ENCODE measurements at places on chromosomes 6 and 20. TPM values are rescaled to one million over a fixed set of nuclear protein-coding genes. Genes with fewer than 3 reads are reported as not detected.
A peak's percentile ranks its signal among the peaks of the same experiment; 100 is the strongest.

Gene GLP1R
- polyA plus RNA-seq = 0.10 TPM

Gene EIF2S2
- 45.7 TPM for polyA plus RNA-seq

DNA sequence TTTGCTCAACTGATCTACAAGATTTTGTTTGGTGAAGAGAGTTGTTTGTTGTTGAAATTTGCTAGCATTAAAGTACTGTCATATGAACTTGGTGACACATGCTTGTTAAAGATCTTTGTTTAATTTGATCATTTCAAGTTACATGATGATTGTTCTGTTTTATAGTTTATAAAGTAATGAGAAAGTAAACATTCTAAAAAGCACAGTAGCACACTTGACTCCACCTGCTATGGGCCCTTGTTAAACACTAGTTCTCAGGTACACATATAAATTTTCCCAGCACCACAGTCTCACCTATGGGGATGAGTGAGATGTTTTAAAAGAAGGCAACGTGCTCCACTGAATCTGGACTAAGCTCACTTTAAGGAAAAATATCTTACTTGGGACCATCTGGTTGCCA, 14.1 kb downstream of the MCHR2 start:
- no peak for DNase-seq

DNA sequence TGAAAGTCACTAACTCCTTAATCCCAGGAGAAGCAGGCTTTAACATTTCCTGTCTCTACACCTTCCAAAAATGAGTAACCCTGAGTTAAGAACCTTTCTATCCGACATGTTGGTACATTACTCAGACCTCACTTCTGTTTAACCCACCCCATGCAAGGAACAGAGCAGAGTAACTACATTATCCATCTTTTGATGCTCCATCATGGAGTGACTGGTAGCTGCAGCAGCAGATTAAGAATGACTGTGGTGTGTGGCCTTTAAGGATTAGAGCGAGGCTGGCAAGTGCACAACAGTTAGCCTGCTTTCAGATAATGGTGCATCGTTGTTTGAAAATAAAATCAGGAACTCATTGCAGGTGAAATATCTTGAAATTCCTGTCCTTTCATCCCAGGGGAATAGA, 2.0 kb downstream of the TRAF3IP2 start:
- no peak for DNase-seq

Gene RNF39
- polyA plus RNA-seq = 0.75 TPM

- DNase-seq = no peak
These were observed 72.0 kb downstream of the GMDS start for GRCh38 chr6:2173203-2173961.

Gene PEDS1
- polyA plus RNA-seq = 24.0 TPM

Gene MRPL2
- polyA plus RNA-seq = 40.0 TPM

DNA sequence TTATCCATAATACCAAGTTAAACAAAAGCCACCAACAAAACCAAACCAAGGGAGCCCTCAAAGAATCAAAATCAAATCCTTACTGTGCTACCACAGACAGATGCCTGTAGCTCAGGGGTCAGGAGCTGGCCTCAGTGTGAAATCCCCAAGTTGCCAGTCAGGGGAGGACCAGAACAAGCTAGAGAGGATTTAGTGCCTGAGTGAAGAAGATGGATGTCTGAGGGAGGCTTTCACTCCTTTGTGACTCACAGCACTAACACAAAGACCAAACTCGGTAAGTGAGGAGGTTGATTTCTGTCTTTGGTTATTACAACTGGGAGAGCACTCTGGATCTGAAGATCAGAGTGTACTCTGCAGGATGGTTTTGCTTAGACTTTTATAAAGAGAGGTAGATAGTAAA, 189.9 kb upstream of the ZNF184 start:
- no peak for DNase-seq

DNA sequence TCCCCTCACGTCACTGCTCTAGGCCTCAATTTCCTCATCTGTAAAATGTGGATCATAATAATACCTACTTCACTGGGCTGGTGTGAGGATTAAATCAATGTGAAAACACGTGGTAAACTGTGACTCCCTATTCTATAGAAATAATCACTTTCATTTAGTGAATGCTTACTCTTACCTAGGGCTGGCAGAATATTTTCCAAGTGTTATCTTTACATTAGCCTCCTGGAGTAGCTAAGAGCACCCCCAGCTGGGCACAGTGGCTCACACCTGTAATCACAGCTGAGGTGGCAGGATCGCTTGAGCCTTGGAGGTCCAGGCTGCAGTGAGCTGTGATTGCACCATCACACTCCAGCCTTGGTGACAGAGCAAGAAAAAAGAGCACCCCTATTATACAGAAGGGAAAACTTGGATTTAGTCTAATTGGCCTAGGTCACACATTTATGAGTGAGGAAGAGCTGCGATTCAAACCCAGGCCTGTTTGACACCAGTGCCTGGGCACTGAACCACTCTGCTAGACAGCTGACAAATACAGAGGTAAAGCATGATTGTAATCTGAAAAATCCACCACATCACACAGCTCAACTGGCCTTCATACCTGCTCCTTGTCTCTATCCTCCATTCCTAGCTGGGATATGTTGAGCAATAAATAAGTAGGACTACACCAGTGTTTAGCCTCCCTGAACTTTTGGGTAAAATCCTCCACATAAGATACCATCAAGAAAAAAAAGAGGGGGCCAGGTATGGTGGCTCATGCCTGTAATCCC, 1.4 kb upstream of the SNTA1 start:
- DNase-seq = no peak

Gene SMIM26
- 73.3 TPM for polyA plus RNA-seq

DNA sequence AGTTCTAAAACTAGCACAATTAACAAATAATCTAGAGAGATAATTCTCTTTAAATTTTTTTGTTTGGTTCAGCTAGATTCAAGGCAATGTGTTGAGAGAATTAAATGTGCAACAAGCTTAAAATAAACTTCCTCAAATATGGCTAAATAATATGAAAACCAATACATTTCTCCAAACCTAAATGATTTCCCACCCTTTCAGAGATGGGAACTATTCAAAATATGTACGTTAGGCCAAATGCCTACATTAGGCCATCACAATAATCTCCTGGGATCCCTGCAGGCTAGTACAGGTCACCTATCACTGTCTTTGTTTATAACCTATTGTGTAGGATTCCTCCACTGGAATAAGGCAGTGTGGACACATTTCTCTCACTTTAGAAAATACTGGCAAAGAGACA, 1.7 kb downstream of the FAXC start:
- DNase-seq = no peak

- no peak for DNase-seq
These were observed 41.7 kb downstream of the AKIRIN2 start for GRCh38 chr6:87660226-87660911.

DNA sequence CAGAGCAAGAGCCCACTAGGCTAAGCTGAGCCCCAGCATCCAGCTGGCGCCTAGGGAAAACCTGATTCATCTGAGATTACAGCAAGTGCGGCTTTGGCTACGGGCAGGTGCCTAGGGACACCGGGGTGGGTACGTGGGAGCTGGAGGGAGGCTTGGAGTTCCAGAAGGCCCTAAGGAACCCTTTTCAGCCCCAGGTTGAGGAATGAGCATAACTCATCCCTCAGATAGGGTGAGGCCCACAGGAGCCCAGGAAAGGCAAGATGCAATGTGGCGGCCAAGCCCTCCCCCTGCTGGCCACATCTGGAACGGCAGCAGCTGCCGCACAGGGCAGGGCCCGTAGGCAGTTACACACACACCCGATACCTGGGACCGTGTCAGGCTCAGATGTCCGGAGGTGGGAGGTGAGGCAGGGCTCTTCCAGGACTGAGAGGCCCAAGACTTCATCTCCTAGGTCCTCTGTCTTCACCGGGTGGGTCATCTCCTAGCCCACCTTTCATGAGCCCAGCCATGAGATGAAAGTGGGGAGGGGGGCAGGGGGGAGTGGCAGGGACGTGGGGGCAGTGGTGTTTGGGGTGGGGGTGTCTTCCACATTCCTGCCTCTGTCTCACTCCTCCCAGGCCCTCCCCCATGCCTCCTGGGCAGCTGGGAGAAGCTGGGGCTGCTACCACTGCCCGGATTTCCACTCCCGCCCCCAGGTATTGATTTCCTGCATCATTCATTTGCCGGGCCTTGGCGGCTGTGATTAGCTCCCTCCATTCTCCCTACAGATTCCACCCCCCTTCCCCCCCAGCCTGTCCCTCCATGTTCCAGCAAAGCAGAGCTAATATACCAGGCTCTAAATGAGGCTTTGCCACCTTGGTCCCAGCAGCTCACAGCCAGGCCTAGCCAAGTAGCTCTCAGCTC, 5.5 kb downstream of the MDGA1 start:
- DNase-seq = peak; percentile 35

- DNase-seq = peak; percentile 36
These were observed 269.0 kb downstream of the UST start for GRCh38 chr6:149015535-149016525.

Gene RAET1L
- 0.15 TPM for polyA plus RNA-seq

GRCh38 chr6:134117409-134117808, 65.0 kb upstream of the SLC2A12 start:
- no peak for DNase-seq

- DNase-seq = peak; percentile 30
These were observed 95.7 kb downstream of the SHLD1 start for GRCh38 chr20:5845681-5846615.

Gene ACTL10
- polyA plus RNA-seq = 0.36 TPM

DNA sequence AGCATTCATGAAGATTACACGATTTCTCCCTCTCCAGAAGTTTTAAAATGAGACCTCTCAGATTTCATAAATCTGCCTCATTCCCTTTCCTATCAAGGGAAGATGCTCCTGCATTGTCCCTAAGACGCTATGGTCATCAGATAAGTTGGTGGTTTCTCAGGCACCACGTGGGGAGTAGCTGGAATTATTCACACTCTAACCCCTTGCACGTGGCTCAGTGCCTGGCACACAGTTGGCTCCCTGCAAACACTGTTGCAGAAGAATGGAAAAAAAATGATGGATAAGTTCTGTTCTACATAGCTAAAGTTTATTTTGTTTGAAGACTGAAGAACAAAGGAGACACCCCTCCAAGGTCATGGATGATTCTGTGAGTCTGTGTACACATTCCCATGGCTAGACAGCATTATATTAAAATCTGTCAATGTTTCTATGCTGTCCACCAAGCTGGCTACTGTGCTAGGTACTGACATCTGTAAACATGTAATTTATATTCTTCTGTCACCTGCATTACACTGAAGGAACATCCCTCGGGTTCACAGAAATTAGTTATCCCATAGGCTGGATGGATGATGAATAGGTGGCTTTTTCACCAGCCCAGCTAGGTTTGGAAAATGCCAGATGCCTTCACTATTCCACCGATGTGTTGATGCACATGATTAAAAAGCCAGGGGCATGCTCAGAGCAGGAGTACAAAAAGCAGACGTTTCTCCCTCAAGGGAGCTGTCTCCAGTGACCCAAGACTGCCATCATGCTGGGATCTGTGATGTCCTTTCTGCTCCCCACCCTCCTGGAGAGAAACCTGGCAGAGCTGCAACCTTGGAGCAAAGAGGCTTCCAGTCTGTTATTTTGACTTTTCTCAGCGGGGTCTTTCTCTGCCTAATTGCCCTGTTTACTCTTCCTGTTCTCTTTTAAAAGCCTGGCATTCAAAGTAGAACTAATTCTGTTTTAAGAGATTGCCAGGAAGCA, 610.5 kb downstream of the UTRN start:
- no peak for DNase-seq

Gene OR2J3
- not detected for polyA plus RNA-seq
